ENCODE measurements at places on chromosomes 13 and 19. TPM values are rescaled to one million over a fixed set of nuclear protein-coding genes. Genes with fewer than 3 reads are reported as not detected.

CGB1 gene
- not detected for total RNA-seq

AMER2 gene
- not detected for total RNA-seq

KPNA3 gene
- total RNA-seq: 19.7 TPM

ZNF541 gene
- total RNA-seq: 0.04 TPM

DENND1C gene
- total RNA-seq: 4.2 TPM

ZNF345 gene
- total RNA-seq: 0.87 TPM

CEBPG gene
- 18.5 TPM for total RNA-seq

CKAP2 gene
- total RNA-seq: 39.9 TPM

NCCRP1 gene
- total RNA-seq: 299 TPM

ADGRE3 gene
- not detected for total RNA-seq

ZNF284 gene
- total RNA-seq: 0.44 TPM

PVR gene
- 13.2 TPM for total RNA-seq

ZNF536 gene
- total RNA-seq: 0.49 TPM

NPHS1 gene
- not detected for total RNA-seq

PRTN3 gene
- not detected for total RNA-seq

VWA8 gene
- 10.5 TPM for total RNA-seq

ODAD3 gene
- total RNA-seq: 8.8 TPM

NLRP11 gene
- total RNA-seq: not detected

ADGRE2 gene
- 4.3 TPM for total RNA-seq

CCL25 gene
- not detected for total RNA-seq

CCNA1 gene
- total RNA-seq: 0.38 TPM

F2RL3 gene
- total RNA-seq: 1.1 TPM

TINCR gene
- 26.1 TPM for total RNA-seq

ADGRL1 gene
- total RNA-seq: 12.6 TPM

TGFBR3L gene
- not detected for total RNA-seq

FLT3 gene
- total RNA-seq: 1.5 TPM

C1QTNF9B gene
- not detected for total RNA-seq

MBD3L3 gene
- not detected for total RNA-seq

ZNF57 gene
- total RNA-seq: 10.7 TPM

GFY gene
- not detected for total RNA-seq

ZNF229 gene
- 2.2 TPM for total RNA-seq

NFIX gene
- 45.7 TPM for total RNA-seq

Measured in esophagus squamous epithelium (tissue), 5 donors.